ENCODE measurements at places on chromosomes 16 and 17.
A peak's percentile ranks its signal among the peaks of the same experiment; 100 is the strongest.

DNA sequence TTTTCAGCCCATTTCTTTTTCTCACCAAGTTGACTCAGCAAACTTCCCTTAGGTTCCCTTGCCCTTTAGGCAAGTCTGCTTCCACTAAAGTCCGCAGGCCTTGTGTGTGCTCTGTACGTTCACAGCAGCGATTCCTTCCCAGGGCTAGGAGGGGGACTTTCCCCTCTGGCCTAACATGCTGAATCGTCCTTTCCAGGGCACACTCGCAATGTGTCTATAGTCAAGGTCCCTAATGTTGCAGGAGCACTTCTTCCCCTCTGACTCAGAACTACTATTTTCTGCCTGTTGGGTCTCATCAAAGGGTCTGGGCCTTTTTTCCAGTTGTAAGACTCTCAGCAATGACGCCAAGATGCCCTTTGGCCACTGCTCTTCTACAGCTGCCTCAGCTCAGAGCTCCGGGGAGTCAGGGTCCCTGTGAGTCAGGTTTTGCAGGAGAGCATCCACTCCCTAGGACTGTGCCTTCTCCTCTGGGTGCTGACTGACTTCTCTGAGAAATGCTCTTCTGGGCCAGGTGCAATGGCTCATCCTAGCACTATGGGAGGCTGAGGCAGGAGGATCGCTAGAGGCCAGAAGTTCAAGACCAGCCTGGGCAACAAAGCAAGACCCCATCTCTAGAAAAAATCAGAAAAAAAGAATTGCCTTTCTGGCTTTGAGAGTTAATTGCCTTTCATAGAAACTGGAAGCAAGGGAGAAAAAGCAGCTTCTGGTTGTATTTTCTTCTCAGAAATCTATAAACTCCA, 64.4 kb upstream of the TBX2 start:
- no peak overlapping the region for H3K4me3 ChIP-seq
- no peaks in the 10 kb centered on the region for H3K36me3 ChIP-seq
- peak overlapping the region; percentile 72 for H3K27ac ChIP-seq
- H3K27me3 ChIP-seq = no peaks in the 10 kb centered on the region

DNA sequence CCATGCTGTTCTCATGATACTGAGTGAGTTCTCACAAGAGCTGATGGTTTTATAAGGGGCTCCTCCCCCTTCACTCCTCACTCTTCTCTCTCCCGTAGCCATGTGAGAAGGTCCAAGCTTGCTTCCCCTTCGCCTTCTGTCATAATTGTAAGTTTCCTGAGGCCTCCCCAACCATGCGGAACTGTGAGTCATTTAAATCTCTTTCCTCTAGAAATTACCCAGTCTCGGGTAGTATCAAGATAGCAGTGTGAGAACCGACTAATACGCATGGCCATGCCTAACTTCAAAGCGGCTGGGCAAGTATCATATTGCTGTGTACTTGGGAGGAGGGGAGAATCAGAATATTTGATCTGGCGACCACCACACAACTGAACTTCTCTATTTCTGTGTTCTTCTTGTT, 88.3 kb downstream of the PRKCB start:
- DNase-seq = no peak
- no peaks in the 10 kb centered on the region for H3K27me3 ChIP-seq
- H3K27ac ChIP-seq = no peak overlapping the region

DNA sequence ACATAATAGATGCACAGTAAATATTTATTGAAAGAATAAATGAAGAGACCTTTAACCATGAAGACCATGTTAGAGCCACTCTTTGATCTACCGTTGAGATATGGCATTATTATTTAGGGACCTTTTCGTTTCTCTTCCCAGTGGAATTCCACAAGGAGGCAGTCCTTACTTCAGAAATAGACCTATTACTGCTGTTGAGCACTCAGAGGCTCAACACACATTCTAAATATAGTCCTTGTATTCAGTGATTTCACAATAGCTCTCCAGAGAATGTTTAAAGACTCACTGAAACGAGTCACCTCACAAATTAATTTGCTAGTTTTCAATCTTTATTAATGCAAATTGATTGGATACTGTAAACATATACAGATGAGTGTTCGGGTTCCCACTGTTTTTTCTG, 603.8 kb downstream of the CDH8 start:
- no peaks in the 10 kb centered on the region for H3K4me1 ChIP-seq
- H3K27me3 ChIP-seq = no peaks in the 10 kb centered on the region
- no peak overlapping the region for H3K4me3 ChIP-seq
- H3K36me3 ChIP-seq = no peaks in the 10 kb centered on the region

GRCh38 chr17:49576088-49576916, 631 bp downstream of the NXPH3 start:
- no peaks in the 10 kb centered on the region for H3K27me3 ChIP-seq
- H3K36me3 ChIP-seq = no peaks in the 10 kb centered on the region
- H3K4me3 ChIP-seq = peak overlapping the region; percentile 59
- DNase-seq = no peak

GRCh38 chr17:47801906-47802305, 19.7 kb downstream of the OSBPL7 start:
- H3K36me3 ChIP-seq = peaks cover 4% of the 10 kb centered on the region
- no peaks in the 10 kb centered on the region for H3K27me3 ChIP-seq
- no peaks in the 10 kb centered on the region for H3K4me1 ChIP-seq
- DNase-seq = no peak
- H3K4me3 ChIP-seq = no peak overlapping the region

- H3K27ac ChIP-seq = peak overlapping the region; percentile 51
- H3K27me3 ChIP-seq = no peaks in the 10 kb centered on the region
- no peak overlapping the region for H3K4me3 ChIP-seq
- H3K4me1 ChIP-seq = peaks cover 34% of the 10 kb centered on the region
- H3K36me3 ChIP-seq = no peaks in the 10 kb centered on the region
These were observed 12.8 kb downstream of the PIMREG start for GRCh38 chr17:6456914-6457687.

GRCh38 chr17:43779145-43780125, 658 bp upstream of the DUSP3 start:
- no peaks in the 10 kb centered on the region for H3K27me3 ChIP-seq
- H3K27ac ChIP-seq = peak overlapping the region; percentile 100
- H3K4me1 ChIP-seq = peaks cover 6% of the 10 kb centered on the region
- no peaks in the 10 kb centered on the region for H3K36me3 ChIP-seq
- H3K4me3 ChIP-seq = peak overlapping the region; percentile 100

DNA sequence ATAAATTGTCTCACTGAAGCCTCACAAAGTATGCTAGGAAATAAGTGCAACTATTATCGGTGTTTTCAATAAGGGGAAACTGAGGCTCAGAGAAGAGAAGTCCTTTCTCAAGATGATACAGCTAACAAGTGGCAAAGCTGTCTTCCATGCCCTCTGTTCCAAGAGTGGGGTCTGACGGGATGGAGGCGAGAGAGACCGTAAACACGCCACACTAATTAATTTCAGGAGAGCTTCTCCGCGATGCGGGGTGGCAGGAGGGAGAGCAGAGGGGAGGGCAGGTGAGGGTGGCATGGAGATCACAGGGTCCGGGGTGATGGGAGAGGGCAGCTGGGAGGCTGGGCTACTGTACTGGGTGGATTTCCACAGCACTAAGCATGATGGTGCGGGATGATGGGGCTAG, 80.3 kb downstream of the MYH11 start:
- DNase-seq = no peak
- H3K36me3 ChIP-seq = no peaks in the 10 kb centered on the region
- H3K4me3 ChIP-seq = no peak overlapping the region
- no peaks in the 10 kb centered on the region for H3K4me1 ChIP-seq

GRCh38 chr17:63698886-63699637, 863 bp downstream of the LIMD2 start:
- peaks cover 66% of the 10 kb centered on the region for H3K4me1 ChIP-seq
- H3K27ac ChIP-seq = peak overlapping the region; percentile 78
- peaks cover 19% of the 10 kb centered on the region for H3K27me3 ChIP-seq
- peaks cover 28% of the 10 kb centered on the region for H3K36me3 ChIP-seq

GRCh38 chr16:14309906-14310305, 238.8 kb downstream of the MRTFB start:
- peaks cover 36% of the 10 kb centered on the region for H3K4me1 ChIP-seq
- H3K27me3 ChIP-seq = no peaks in the 10 kb centered on the region
- H3K36me3 ChIP-seq = no peaks in the 10 kb centered on the region
- DNase-seq = no peak
- H3K4me3 ChIP-seq = peak overlapping the region; percentile 43

GRCh38 chr17:74635418-74635817, 11.9 kb upstream of the CD300E start:
- H3K27ac ChIP-seq = no peak overlapping the region
- H3K36me3 ChIP-seq = no peaks in the 10 kb centered on the region
- H3K27me3 ChIP-seq = no peaks in the 10 kb centered on the region
- DNase-seq = no peak
- no peak overlapping the region for H3K4me3 ChIP-seq
- H3K4me1 ChIP-seq = peaks cover 23% of the 10 kb centered on the region

DNA sequence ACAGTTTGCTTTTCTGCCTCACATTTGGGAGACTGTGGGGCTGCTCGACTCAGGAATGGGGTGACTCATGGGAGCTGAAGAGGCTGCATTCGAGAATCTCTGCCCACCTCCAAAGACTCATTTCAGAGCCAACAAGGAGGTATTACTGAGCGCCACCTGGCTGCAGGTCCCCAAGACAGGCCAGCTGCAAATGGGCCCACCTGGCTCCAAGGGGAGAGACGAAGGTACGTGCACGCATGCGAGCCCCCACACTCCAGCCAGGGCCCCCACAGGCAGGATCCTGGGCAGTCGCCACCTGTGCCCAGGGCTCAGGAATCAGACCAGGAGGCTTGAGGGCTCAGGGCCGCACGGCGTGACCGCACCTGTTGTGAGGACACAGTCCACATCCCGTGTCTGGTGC, 6.0 kb downstream of the HAGHL start:
- no peak for DNase-seq
- no peaks in the 10 kb centered on the region for H3K27me3 ChIP-seq
- H3K4me3 ChIP-seq = no peak overlapping the region
- H3K4me1 ChIP-seq = peaks cover 19% of the 10 kb centered on the region
- H3K27ac ChIP-seq = no peak overlapping the region

GRCh38 chr17:39141915-39142664, 9.3 kb downstream of the PLXDC1 start:
- no peak for DNase-seq
- no peak overlapping the region for H3K4me3 ChIP-seq
- H3K27ac ChIP-seq = no peak overlapping the region
- H3K36me3 ChIP-seq = no peaks in the 10 kb centered on the region
- no peaks in the 10 kb centered on the region for H3K27me3 ChIP-seq

DNA sequence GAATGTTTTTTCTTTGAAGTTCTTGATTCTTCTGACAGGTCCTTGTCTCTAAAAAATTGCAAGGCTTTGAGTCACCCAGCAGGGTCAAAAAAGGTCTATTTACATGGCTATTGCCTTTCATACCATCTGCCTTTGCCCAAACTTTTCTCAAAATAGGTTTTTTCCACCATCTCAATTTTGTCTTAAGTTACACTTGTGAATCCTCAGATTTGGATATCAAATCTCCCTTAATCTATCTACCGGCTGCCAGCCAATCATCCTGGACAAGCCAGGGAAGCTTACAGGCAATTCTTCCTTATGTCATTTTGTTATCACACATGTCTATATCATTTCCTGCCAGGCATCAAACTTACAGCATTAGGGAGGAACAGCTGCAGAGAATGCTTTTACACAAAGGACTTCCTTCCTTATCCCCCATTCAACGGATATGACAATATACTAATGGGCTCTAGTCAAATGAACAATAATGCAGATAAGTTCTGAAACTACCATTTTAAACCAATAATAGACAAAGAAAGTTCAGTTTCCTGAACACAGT, 104.1 kb upstream of the CORO6 start:
- peak overlapping the region; percentile 1 for H3K27ac ChIP-seq
- no peaks in the 10 kb centered on the region for H3K36me3 ChIP-seq
- no peak overlapping the region for H3K4me3 ChIP-seq
- H3K4me1 ChIP-seq = peaks cover 16% of the 10 kb centered on the region
- no peak for DNase-seq

GRCh38 chr16:8795818-8796217, 1.6 kb downstream of the TMEM186 start:
- H3K4me1 ChIP-seq = peaks cover 24% of the 10 kb centered on the region
- H3K27ac ChIP-seq = no peak overlapping the region
- H3K27me3 ChIP-seq = no peaks in the 10 kb centered on the region

DNA sequence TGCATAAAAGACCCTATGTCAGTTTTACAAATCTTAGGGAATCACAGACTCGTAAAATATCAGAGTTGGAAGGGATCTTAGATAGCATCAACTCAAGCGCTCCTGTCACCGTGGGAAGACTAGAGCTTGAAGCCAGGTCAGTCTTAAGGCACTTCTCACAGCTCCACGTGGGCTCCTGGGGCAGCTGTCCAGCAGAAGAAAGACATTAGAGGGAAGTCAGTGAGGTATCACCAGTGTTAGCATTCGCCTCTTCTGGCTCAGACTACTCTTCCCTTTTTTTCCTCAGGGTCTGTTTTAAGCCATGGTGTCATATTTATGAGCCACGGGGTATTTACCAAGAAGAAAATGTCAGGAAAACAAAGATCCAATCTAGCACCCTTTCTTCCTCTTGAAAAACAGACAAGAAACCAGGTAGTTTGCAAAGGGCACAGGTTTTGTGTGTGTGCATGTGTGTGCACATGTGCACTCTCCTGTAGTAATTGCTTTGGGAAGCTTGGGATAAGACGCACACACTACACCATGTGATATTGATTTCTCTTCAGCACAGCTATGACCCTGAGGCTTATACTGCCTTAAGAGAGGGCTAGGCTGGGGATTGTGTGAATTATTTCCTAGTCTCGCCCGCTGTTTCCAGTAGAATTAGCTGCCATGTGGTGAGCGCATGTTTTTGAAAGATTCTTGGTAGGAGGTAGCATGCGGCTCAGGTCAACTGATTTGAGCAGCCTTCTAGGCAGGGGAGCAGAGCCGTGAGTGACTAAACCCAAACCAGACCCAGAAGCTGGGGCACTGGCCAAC, 61.0 kb upstream of the ELAC2 start:
- no peaks in the 10 kb centered on the region for H3K27me3 ChIP-seq
- H3K27ac ChIP-seq = no peak overlapping the region
- DNase-seq = no peak
- H3K36me3 ChIP-seq = no peaks in the 10 kb centered on the region
- H3K4me1 ChIP-seq = no peaks in the 10 kb centered on the region
- no peak overlapping the region for H3K4me3 ChIP-seq

GRCh38 chr17:47707056-47707804, 13.3 kb downstream of the TBKBP1 start:
- peaks cover 13% of the 10 kb centered on the region for H3K4me1 ChIP-seq
- DNase-seq = no peak
- no peak overlapping the region for H3K4me3 ChIP-seq
- no peaks in the 10 kb centered on the region for H3K36me3 ChIP-seq

GRCh38 chr17:14701886-14702285, 401.0 kb downstream of the HS3ST3B1 start:
- no peak for DNase-seq
- H3K4me3 ChIP-seq = no peak overlapping the region
- H3K27ac ChIP-seq = no peak overlapping the region
- H3K27me3 ChIP-seq = no peaks in the 10 kb centered on the region

GRCh38 chr16:82990155-82990554, 363.4 kb downstream of the CDH13 start:
- no peaks in the 10 kb centered on the region for H3K36me3 ChIP-seq
- no peaks in the 10 kb centered on the region for H3K27me3 ChIP-seq
- DNase-seq = no peak
- no peak overlapping the region for H3K27ac ChIP-seq

- no peak overlapping the region for H3K27ac ChIP-seq
- H3K4me3 ChIP-seq = no peak overlapping the region
- H3K27me3 ChIP-seq = no peaks in the 10 kb centered on the region
- no peak for DNase-seq
- no peaks in the 10 kb centered on the region for H3K36me3 ChIP-seq
These were observed 190.9 kb upstream of the GSE1 start for GRCh38 chr16:85422196-85422631.
